ENCODE measurements at places on chromosomes 12 and 14. TPM values are rescaled to one million over a fixed set of nuclear protein-coding genes. Genes with fewer than 3 reads are reported as not detected.

- DNase-seq = no peak
Observed at GRCh38 chr12:90460681-90461080, 494.3 kb downstream of the CCER1 start.

Gene KCNA5
- 10.8 TPM for total RNA-seq

DNA sequence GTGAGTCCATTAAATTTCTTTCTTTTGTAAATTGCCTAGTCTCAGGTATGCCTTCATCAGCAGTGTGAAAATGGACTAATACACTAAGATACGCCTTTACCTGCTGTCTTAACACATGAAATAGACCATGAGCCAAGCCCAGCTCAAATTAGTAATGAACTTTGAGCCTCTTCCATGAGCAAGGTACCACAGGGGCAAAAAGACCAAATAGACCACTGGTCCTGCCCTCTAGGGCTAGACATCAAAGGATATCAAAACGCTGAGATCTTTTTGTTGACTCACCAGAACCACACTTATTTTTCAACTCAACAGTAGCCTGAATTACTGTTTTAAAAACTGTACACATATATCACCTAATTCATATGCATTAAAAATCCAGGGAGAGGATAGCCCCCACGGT is 137.5 kb upstream of the NOS1 start:
- no peak for DNase-seq

DNA sequence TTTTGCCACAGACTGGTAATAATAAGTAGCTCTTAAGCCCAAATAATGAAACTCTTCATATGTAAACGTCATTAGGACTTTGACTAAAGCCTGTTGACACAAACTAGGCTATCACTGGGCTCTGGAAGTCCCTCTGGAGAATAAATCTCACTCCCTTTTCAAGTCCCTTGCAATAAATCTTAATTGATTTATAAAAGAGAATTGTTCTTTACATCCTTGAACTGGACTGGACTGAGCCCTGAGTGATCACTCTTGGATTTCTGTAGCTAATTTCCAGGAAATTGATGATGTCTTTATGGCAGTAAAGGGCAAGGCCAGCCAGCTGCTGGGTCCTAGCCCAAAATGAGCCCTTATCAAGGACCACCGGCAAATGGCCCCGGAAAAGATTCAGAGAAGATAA is 1162.7 kb downstream of the BCL11B start:
- no peak for DNase-seq

DNA sequence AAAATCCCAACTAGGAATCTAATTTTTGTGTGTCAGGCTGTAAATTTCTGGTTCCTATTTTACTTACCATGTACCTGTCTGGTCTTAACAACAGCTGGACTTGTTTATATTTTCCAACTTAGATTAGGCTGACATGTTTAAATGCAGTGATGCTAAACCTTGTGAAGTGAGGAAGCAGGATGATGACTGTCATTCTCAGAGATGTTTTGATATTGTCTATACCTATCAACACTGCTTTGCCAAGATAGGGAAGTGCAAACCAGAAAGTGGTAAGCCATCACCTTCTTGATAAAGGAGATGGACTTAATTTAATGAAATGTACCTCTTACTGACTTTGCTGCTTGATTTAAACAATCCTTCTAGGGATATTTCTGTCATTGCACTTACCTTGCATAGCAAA is 2.1 kb downstream of the BICD1 start:
- DNase-seq = no peak

DNA sequence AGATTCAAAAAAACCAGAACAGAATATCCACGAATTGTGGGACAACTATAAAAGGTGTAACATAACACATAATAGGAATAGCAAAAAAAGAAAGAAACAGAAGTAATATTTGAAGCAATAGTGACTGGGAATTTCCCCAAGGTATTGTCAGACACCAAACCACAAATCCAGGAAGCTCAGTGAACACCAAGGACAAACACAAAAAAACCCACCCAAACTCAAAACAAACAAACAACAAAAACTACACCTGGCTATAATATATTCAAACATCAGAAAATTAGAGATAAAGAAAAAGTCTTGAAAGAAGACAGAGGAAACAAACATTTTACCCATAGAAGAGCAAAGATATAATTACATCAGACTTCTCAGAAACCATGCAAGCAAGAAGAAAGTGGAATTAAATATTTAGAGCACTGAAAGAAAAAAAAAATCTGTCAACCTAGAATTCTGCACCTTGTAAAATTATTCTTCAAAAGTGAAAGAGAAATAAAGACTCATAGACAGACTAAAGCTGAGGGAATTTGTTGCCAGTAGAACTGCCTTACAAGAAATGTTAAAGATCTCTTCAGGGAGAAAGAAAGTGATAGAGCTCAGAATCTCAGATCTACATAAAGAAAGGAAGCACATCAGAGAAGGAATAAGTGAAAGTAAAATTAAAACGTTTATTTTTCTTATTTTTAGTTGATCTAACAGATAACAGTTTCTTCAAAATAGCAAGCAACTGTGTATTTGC is 12.1 kb upstream of the HMGA2 start:
- DNase-seq = no peak

Gene PTPRO
- 37.8 TPM for total RNA-seq

DNA sequence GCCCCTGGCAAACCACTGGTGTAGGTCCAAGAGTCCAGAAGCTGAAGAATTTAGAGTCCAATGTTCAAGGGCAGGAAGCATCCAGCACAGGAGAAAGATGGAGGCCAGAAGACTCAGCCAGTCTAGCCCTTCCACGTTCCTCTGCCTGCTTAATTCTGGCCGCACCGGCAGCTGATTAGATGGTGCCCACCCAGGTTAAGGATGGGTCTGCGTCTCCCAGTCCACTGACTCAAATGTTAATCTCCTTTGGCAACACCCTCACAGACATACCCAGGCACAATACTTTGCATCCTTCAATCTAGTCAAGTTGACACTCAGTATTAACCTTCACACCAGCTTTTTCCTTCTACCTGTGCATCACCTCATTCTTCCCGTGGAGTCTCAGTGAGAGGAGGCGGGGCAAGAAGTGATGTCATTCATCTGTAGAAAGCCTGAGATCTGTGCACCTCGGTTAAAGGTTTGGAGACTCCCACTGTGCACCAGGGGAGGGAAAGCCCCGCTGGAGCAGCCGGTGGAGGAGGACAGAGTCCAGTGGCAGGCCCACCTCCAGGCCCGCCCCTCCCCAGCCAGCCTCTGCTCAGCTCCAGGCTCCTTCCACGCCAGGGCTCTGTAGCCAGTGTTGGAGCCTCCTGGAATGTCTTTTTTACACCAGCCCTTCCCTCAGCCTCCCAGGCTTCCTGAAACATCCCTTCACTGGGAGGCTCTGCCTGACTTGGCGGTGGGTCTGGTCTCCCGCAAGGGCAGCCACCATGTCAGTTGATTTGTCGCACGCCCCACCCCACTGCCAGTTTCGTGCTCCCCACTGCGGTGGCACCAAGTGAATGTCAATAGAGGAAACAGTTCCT is 80.1 kb upstream of the DYNC1H1 start:
- no peak for DNase-seq

Gene FOXN4
- not detected for total RNA-seq

DNA sequence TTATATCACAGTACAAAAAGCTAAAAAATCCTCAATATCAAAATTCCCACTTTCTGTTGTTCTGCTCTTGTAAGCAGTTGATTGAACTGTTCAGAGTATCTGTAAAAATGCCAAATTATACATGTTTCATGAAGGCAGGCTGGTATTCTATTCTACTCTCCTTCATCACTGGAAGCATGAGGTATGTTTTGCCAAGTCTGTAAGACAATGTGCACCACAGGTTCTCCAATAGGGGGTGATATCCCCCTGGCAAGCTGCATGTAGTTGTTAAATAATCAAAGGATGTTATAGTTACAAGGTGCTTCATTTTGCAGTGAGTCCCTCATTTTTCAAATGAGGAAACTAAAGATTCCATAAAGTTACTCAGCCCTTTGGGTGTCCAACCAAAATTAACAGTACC is 15.1 kb upstream of the NEK9 start:
- no peak for DNase-seq

Gene PMEL
- total RNA-seq = not detected

GRCh38 chr12:89414851-89415250 is 62.5 kb upstream of the DUSP6 start:
- no peak for DNase-seq

Gene KRT74
- not detected for total RNA-seq

DNA sequence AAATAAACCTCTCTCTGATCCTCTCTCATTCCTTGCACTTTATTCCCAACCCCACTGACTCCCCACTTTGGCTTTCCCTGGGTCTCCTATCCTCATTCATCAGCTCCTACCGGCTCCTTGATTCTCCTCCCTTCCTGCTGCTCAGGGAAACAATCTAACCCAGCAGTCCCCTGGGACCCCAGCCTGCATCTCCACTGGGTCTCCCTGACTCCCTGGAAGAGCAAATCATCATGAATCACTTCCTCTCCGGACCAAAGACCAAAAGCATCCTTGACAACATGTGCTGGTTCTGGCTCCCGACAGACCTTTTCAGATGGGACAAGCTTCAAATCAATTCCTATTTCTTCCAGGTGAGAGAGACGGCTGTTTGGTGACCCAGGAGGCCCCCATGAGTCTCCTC is 76.6 kb downstream of the HSPB8 start:
- no peak for DNase-seq

DNA sequence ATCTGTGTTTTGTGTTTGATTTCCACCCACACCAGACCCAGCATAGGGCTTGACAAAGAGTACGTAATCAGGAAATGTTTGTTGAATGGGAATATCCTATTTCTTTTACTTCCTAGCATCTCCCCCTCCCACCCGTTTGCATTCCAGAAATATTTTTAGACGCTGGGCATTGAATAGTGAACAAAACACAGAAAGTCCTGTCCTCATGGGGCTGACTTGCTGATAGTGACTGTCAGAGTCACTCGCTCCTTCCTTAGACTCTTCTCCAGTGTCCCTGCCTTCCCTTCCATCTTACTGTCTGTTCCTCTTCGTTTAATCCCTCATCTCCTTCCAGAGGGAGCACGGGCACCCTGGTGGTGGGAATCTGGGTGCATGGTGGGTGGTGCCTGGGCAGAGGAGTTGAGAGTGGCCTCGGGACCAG is 53.6 kb downstream of the SLC25A47 start:
- DNase-seq = no peak

- DNase-seq = no peak
Observed at GRCh38 chr12:63042646-63043045, 107.7 kb upstream of the PPM1H start.

Gene DNAJC22
- 4.0 TPM for total RNA-seq

DNA sequence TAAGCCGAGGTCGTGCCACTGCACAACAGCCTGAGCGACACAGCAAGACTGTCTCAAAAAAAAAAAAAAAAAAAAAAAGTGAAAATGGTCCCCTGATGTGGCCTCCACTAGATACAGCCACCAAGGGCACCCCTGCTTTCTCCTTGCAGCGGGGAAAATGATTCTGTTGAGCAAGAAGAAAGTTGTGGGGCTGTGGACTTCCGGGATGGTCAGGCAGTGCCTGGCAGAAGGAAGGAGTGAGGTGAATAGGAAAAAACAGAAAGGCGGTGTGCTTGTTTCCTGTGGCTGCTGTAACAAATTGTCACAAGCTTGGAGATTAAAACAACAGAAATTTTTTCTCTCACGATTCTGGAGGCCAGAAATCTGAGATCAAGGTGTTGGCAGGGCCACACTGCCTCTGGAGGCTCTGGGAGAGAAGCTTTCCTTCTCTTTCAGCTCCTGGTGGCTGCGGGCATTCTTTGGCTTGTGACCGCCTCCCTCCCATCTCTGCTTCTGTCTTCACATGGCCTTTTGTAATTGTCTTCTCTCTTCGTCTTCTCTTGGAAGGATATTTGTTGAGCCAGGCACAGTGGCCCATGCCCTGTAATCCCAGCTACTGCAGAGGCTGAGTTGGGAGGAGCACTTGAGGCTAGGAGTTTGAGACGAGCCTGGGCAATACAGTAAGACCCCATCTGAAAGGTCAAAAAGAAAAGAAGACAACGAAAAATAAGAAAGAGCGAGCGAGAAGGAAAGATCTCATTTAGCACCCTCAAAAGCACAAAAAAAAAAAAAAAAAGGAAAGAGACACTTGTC is 116.6 kb upstream of the MED13L start:
- no peak for DNase-seq

Gene TMEM132D
- total RNA-seq = 33.6 TPM

Gene CYP46A1
- 85.8 TPM for total RNA-seq

Gene MYO1H
- total RNA-seq = 0.16 TPM

Gene SPTB
- total RNA-seq = 50.9 TPM

DNA sequence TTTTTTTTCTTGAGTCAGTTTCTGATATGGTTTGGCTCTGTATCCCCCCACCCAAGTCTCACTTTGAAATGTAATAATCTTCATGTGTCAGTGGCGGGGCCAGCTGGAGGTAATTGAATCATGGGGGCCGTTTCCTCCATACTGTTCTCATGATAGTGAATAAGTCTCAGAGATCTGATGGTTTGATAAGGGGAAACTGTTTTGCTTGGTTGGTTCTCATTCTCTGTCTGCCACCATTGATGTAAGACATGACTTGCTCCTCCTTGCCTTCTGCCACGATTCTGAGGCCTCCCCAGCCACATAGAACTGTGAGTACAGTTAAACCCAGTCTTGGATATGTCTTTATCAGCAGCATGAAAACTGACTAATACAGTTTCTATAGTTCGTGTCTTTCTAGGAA is 42.9 kb downstream of the WNK1 start:
- no peak for DNase-seq

DNA sequence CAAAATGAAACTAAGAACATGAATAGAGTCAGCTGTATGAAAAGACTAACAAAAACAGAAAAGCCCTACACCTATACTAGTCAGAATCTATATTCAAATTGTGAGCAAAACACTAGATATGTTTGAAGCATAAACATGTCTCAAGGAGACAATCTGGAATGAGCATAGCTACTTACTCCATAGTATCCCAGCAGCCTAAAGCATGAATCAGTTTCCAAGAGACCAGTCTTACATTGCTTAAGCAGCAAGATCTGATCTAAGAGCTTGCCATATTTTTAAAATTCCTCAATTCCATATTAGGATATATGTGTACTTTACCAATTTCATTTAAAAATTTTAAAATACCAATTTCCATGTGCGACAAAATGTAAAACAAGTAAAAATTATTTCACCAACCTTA is 7.7 kb downstream of the CAPS2 start:
- no peak for DNase-seq

Gene POTEG
- not detected for total RNA-seq

DNA sequence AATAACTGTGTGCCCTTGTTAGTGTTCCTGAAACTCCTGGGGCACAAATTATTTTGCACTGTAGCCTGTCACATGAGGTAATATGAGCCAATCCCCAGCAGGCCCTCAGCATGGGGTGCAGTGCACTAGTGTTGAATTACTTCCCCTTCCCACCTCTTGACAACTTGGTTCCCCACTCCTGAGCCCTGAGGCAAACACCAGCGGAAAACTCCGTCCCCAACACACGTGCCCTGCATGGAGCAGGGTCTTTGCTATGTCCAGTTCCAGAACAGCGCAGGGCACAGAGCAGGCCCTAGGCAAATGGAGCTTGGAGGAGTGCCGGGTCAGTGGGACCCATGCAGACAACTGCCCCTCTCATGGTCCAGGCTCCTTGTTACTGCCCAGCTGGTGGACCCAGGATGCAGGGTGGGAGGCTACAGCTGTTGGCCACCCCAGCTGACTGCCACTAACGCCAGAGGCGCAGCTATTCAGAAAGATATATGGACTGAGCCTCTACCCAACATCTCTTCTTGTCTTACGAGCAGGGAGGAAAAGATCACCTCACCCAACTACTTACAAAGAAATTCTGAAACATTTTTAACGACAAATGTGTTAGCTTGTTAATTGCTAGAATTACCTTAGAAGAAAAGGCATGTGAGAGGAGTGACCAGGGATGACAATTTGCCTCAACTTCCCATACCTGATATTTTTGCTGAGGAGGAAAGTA is 71.6 kb downstream of the NT5DC3 start:
- no peak for DNase-seq
